Effector memory CD4-positive, alpha-beta T cell (primary cell): ENCODE measurements at places on chromosomes 1 and 21.

GRCh38 chr21:45852886-45853400, 128.6 kb upstream of the COL6A1 start:
- no peak for DNase-seq

DNA sequence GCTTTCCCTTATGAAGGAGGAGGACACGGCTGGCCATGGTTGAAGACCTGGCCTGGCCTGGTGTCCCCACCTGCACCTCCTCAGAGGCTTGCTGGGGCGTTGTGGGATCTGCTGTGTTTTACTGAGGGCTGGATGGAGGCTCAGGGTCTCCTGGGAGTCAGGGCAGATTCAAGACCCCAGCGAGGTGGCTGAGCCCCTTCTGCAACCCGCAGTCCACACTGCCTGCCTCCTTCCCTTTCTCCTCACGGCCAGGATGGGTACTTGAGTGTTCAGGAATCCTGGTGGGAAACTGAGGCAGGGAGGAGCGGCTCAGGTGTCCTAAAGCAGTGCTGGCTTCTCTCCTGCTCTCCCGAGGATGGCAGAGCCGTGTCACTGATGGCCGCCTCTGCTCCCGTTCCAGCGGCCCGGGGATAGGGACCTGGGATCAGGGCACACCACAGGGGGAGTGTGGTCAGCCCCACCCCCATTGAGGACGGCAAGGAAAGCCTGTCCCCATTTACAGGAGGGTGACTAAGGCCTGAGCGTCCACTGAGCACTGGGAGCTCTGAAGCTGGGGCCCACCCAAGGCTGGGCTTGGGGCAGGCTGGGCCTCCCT, 47.5 kb downstream of the TRPM2 start:
- DNase-seq: no peak

DNA sequence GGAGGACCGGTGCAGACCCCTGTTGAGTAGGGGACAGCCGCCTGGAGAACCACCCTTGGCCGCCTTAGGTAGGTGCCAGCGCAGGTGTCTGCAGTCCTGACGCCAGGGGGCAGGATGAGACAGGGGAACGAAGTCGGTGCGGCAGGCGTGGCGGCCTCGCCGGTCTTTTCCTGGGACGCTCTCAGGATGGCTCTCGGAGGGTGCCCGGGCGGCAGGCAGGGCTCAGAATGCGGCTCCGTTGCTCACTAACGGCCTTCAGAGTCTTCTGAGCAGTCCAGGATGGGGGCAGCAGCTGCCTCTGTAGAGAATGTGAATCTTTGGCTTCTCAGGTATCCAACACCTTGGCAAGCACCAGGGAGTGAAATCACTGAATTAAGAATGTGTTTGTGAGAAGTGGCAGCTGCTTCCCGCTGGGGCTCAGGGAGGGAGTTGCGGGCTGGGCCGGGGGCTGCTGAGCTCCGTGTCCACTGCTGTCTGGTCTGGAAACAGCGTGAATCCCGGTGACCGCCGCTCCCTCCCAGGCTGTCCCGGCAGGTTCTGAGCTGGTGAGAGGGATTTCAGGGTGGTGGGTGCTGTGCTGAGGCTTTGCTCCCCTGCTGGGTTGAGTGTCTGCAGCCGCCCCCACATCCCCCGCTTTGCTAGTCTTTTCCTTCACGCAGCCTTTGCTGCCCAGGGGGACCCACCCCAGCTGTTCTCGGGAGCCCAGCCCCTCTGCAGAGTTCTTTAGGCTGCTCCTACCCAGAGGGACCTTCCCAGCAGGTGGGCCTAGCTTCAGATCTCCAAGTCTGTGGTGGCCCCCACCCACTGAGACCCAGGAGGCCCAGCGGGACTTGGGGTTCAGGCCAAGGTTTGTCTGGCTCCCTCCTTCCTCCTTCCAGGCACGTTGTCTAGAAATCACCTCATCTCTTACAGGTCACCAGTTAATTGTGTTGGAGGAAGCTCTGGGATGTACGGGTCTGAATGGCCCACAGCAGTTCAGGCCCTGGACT, 11.1 kb upstream of the C1orf174 start:
- DNase-seq: peak; percentile 62

DNA sequence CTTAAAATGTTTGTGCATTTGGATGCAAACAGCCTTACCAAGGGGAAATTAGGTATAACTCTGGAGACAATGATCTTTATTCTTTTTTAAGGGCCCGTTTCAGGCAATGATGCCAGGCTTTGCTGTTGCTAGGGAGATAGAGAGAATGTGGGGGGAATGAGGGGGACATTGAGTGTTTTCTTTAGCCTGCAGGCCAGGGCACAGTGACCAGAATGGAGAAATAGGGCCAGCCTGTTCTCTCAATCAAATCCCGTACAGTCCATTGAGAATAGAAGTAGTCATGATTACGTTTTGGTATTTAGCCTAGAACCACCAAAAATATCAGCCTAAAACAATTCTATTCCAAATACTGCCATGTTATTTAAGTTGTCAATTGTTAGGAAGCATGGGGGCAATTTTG, 49.0 kb downstream of the RGS7 start:
- no peak for DNase-seq

DNA sequence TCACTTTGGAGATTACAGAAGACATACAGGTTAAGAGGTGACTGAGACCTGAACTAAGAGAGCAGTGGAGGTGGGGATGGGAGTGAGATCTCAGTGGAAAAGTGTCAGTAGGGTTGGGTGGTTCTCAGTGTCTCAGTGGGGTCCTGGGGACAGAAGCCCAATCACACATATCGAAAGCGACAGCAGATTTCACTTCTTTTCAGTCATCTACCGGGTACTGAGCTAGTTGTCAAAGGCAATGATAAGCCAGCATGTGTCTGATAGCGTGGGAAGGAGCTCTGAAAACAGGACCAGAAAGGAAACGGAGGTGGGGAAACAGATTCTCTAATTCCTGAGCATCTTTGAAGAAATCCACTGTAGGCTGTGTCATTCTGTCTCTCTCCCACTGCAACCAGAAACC, 59.5 kb downstream of the RHOU start:
- no peak for DNase-seq

DNA sequence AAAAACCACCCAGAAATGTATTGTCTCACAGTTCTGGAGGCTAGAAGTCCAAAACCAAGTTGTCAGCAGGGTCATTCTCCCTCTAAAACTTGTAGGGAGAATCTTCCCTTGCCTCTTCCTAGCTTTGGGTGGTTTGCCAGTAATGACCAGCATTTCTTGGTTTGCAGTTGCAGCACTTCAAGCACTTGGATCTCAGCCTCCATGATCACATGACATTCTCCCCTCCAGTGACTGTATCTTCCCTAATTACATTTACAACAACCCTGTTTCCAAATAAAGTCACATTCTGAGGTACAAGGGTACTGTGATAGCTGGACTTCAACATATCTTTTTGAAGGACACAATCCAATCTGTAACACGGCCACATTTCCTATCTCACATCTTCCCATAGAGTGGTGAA, 37.2 kb downstream of the EVI5 start:
- DNase-seq: no peak

DNA sequence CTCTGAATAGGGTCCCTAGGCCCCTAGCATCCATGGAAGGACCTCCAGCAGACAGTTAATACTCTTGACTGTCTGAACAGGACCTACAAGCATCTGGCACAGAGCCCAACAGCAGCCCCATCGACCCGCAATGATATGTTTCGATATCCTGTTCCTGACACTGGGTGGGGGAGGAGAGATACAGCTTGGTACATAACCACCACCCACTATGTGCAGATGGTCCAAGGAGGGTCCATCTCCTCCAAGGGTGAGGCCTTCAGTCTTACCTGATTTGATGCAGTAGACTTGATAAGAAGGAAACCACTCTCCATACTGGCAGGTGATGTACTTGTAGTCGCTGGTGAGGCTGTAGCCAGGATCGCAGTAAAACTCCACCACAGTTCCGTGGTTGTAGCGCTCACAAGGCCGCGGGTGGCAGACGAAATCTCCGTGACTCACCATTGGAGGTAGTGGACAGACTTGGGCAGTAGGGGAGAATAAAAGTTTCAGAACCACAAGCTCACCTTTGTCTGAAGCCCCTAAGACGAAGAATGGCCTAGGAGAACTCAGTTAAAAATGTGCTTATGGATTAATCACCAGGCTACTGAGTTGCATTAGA, 86.0 kb upstream of the TLR5 start:
- no peak for DNase-seq

DNA sequence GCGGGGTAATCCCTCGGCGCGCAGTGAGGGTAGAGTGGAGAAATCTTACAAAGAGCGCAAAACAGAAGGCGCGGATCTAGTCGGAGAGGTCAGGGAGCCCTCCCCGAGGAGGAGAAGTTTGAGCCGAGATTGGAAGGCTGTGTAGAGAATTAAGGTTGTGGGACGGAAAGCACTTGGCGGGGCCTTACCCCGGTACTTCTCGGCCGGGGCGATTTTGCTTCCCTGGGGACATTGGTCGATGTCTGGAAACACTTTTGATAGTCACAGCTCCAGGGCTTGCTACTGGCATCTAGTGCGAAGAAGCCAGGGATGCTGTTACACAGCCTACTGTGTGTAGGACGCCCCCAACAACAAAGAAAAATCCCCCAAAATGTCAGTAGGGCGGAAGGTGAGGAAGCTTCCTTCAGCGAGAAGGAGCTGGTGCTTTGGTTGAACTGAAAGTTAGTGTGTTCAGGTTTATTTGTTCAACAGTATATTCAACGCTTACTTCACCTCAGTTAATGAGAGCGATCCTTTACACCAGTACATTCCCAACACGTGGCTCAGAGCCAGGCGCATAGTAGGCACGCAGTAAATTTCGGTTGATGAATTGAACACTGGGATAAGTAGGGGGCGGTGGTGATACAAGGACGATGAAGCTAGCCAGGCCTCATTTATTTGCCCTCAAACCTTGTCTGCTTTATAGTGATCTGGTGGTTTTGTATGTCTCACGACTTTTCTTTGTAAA, 807 bp downstream of the CEP85 start:
- DNase-seq: no peak

DNA sequence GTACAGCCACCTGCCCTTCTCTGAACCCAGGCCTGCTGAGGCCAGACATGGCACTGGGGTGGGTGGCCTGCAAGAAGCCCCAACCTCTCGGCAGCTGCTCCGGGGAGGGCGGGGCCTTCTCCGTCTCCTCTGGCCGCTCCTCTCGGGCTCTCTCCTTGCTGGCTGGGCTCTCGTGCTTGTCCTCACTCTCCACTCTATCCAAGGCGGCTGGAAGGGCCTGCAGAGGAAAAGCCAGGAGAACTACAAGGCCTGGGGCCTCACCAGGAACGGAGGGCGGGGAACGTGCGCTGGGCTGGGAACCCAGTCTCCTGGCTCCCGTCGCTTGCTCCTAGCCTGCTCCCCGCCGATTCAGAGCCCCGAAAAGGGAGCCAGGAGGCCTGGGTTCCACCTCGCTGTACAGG, 59.1 kb downstream of the CHD5 start:
- no peak for DNase-seq

DNA sequence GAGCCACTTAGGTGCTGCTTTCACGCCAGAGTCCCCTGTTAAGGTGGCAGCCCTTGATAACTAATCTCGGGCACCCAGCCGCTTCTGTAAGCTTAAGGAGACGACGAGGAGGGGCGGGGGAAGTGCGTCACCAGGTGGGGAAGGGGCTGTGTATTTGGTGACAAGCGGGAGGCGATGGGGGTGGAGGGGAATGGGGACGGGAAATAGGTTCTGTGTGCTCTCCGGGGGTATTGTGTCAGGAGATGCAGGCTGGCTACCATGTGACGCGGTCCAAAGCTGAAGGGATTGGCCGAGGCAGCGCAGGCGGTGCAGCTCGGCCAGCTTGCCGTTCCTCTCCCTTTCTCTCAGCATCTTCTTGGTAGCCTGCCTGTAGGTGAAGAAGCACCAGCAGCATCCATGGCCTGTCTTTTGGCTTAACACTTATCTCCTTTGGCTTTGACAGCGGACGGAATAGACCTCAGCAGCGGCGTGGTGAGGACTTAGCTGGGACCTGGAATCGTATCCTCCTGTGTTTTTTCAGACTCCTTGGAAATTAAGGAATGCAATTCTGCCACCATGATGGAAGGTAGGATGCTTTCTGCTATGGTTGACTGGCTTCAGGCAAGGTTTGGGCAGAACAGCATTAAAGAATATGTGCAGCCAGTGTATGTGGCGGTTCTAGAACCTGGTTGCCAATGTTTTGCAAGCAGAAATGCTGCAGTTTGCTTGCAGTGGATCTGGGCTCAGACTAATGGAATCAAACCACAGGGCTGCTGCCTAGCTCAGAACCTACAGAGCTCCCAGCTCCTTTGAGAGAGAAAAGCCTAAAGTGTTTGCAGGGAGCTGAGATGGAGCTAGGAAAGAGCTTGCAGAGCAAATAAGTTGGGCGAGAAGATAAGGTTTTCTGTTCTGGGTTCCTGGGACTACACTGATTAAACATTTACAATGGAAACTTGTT, at the start of gene SGIP1:
TSS of gene SGIP1 (plus strand) at position 350 of the 937 bp plus-strand sequence. CDS start at position 556, 206 bp downstream.
- DNase-seq: no peak

GRCh38 chr1:94946886-94947285, 20.0 kb upstream of the CNN3 start:
- DNase-seq: no peak

GRCh38 chr1:24440436-24440835, 24.8 kb downstream of the NIPAL3 start:
- DNase-seq: no peak

GRCh38 chr1:117210831-117211261, at the start of gene VTCN1:
Gene VTCN1 (minus strand): TSS chr1:117210927. CDS start chr1:117210855, 72 bp downstream.
- DNase-seq: no peak

- DNase-seq: no peak
Measured at GRCh38 chr1:8937701-8938100, 8.0 kb upstream of the CA6 start.

DNA sequence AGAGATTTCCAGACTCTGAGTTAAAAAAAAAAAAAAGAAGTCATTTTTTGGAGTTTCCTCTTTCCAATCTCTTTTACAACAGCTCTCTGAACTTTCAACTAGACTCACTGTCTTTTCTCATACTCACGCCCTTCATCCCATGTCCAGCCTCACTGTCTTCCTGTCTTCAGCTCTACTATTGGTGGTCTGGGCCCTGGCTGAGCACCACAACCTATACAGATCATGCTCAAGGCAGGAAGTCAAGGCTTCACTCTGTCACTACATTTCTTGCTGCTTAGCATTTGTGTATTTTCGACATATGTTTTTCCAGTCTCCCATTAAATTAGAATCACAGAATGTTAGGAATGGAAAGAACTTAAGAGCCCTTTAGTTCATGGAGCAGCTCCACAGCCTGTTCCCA, 106.4 kb upstream of the PPP2R5A start:
- DNase-seq: no peak

GRCh38 chr1:9366943-9367780, 74.5 kb downstream of the SPSB1 start:
- DNase-seq: no peak

DNA sequence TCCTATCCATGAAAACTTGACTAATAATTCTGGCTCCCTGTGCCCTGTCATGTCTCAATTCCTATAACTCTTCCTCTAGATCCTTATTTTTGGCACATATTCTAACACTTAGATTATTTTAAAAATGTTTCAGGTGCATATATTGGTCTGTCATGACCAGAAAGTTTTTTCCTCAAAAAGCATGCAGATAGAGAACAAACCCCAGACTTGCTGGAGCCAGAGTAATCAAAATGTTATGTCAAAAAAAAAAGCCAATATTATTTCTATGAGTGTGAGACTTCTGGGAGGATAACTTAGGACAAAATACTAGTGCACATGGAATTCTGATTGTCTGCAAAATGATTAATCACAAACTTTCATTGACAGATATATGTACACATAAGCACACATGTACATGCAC, 135.1 kb upstream of the MROH9 start:
- no peak for DNase-seq

GRCh38 chr1:31798433-31799195, 17.2 kb downstream of the SPOCD1 start:
- DNase-seq: no peak

- DNase-seq: peak; percentile 81
Measured at GRCh38 chr1:11037740-11038182, 9.3 kb downstream of the MASP2 start.
